ENCODE measurements at places on chromosomes 16 and 17.
A peak's percentile ranks its signal among the peaks of the same experiment; 100 is the strongest.

DNA sequence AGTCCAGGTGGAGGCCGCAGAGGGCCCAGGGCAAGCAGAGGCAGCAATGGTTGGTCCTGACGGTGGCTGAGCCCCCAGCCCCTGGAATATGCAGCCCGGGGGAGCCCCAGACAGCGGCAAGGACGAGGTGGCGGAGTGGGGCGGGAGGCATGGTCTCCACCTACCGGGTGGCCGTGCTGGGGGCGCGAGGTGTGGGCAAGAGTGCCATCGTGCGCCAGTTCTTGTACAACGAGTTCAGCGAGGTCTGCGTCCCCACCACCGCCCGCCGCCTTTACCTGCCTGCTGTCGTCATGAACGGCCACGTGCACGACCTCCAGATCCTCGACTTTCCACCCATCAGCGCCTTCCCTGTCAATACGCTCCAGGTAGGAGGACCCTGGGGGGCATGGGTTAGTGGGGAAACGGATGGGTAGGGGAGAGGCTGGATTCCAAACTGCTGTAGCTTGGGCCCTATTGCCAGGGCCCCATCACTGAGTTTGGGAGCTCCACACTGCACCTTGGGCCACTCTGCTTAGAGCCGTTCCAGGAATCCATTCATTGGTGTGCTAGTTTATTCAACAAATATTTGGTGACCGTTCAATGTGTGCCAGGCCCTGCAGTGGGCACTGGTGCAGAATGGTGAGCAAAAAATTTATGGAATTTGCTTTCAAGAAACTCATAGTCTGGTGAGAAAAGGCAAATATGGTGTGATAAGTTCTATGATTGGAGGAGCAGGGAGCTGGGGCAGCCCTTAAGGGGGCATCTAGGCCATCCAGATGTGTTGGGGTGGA, 3.8 kb downstream of the RASL10B start:
- no peak for DNase-seq

DNA sequence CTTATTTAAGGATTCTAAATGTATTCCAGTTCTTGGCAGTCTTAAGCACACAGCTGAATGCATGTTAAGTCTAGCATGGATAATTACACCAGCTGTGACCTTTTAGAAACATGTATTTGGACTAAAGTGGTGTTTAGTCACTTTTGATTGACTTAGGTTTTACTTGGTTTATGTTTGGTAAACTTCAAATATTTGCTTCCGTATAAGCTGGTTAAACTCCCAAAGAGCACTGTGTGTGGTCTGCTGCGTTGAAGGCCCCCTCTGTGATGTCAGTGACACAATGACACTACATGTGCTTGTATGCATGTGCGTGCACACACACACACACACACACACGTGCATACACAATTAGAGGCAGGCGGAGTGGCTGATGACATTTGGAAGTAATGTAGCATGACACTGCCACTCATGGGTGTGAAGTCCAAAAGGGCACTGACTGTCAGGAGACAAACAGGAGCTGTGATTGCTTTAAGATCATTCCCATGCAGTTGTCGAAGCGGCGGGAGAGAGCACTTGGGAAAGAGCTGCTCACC, 156.1 kb upstream of the CDH13 start:
- no peak for DNase-seq

DNA sequence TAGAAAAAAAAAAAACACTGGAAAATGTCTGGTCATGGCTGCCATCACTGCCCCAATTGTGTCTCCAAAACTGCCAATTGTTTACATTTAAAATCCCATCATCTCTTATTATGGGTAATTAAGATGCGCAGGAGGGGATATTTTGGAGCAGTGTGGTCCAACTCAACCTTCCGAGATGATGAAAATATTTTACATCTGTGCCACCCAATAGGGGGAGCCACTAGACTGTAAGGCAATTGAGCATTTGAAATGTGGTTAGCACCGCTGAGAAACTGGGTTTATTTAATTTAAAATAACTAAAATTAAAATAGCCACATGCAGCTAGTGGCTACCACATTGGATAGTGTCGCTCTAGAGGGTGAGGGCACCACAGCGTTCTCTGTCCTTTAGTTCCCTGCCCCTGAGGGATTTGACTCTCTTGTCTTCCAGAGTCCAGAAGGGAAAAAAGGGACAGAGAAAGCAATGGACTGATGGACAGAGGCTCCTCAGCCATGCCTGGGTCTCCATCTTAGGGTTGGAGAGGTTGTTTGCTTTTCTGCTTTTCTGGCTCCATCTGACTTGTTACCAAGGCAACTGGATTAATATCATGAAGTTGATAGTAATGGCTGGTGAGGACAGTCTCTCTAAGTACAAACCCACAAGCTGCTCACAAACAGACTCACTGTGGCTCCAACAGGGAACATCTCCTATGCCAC, 3.5 kb downstream of the MPO start:
- DNase-seq, result no peak

- DNase-seq, result no peak
These were observed 167.6 kb upstream of the FAM20A start for GRCh38 chr17:68768804-68769203.

GRCh38 chr17:40290629-40291280, 3.1 kb downstream of the CDC6 start:
- no peak for DNase-seq

DNA sequence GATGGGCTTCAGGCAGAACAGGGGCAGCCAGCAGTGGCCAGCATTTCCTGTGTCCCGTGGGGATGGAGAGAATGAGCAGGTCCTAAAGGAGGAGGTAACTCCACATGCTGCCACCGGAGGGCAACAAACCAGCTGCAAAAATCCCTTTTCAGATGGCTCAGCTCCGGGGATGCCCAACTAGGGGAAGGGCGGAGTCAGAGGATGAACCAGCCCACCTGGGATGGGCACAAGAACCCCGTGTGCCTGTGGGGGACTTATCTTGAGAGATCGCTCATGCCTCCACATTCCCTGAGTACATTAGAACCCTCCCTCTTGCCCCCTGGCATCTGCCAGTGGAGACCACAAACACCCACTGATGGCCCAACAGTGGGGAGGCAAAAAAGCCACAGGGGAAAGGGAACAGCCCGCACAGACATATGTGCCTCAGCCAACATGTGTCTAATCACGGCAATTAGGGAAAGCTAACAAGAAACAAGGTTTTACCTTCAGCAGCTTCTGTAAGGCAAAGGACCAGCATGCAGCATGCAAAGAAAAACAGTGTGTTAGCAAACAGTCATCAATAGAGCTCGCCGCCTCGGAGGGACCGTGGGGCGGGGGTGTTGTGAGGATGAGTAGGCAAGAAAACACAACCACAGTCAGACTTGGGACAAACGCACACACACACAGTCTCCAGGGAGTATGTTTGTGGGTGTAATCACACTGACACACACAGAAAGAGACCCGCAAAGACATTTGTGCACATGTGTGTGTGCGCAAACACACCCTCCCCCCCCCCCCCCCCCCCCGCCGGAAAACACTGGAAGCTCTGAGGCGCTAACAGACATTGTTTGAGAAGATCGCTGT, 64.0 kb downstream of the MYO18A start:
- DNase-seq, result peak; percentile 59

- no peak for DNase-seq
These were observed 10.8 kb upstream of the RIPOR1 start for GRCh38 chr16:67517661-67518423.

GRCh38 chr17:46059486-46059885, 60.4 kb downstream of the STH start:
- DNase-seq, result no peak

GRCh38 chr17:8914554-8914953, 47.1 kb upstream of the PIK3R6 start:
- no peak for DNase-seq

DNA sequence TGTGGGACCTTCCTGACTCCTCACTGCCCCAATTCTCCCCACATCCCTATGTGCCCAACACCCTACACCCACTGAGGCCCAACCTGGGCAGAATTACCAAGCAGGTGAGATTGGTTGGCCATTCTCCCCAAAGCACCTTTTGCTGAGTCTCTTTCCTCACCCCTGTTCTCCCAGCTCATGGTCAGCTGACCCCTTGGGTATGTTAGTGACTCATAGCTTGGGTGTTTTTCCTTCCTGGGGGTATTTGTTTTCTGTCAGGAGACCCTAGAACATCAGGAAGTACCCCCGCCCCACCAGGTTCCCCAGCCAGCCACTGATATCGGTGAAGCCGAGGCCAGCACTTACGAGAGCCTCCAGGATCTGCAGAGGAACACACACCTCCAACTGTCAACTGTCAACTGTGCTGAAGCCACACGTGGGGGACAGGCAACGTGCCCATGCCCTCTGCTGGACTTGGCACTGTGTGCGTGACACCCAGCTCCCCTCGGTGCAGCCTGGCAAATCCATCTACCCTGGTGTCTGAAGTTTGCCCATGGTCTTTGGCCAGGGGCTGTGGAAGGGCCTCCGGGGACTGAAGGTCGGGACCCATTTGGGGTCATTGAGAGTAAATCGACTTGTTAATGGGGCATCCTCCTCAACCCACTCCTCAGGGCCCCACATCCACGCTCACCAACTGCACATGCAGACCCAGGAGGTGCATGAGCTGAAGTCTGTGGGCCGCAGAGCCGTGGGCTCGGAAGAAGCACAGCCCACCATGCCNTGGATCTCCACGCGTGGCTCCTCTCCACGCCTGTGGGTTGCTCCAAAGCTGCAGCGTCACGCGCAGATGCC, 53.1 kb downstream of the METRNL start:
- DNase-seq, result no peak

DNA sequence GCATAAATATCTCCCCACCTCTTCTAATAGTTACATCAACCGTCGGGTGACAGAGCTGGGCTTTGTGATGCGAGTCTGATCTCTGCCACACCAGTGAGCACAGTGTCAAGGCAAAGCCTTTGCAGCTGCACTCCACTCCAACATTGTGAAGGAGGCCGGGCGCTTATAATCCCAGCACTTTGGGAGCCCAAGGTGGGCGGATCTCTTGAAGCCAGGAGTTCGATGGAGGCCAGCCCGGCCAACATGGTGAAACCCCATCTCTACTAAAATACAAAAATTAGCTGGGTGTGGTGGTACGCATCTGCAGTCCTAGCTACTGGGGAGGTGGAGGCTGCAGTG, 18.9 kb downstream of the CYB5D2 start:
- no peak for DNase-seq

DNA sequence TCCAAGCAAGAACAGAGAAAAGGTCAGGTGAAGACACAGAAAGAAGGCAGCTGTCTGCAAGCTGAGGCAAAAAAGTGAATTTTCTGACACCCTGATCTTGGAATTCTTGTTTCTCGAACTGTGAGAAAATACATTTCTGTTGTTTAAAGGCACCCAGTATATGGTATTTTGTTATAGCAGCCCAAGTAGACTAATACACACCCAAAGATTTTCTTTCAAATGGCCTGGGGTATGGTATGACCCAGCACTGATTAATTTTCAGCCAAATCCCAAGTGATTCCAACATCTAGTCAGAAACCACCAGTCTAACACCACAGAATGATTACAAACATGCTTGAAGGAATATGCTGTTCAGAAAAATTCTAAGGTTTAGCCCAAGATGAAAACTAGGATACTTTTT, 36.8 kb downstream of the TRIM37 start:
- DNase-seq, result no peak

DNA sequence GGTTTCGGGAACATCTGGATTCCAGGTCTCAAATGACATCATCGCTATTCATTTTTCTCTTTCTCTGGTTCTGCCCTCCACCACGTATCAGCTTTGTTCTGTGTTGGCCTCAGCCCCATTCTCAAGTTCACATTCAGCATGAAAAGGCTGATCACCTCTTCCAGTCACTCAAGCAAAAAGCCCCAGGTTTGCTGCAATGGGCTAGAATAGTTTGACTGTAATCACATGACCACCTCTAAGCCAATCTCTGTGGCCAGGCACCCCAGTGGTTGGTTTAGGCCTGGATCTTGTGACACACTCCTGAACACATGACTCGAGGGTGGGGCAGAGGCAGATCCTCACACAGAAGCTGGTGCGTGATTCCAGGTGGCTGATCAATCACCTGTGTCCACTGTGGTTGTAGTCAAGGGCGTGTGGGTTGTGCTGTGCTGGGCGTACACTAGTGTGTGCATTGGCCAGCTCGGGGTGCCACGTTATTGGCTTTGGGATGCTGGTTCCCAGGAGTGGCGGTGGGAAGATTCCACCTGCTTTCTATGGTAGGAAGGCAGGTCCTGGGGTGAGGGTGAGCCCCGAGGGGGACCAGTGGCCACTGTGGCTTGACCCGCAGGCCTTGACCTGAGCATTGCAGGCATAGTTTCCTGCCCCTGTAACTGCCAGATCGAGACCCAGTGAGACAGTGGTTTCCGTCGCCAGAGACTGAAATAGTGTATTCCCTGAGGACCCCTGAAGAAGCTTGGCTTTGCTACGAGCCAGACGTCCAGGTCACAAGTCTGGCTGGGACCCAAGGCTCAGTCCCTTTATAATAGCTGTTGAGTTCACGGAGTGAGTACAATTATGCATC, 12.0 kb downstream of the EEF2K start:
- peak; percentile 27 for DNase-seq

- DNase-seq, result no peak
These were observed at the start of gene SLC6A2 for GRCh38 chr16:55655897-55656681. SLC6A2 (plus strand) TSS chr16:55655988; CDS start chr16:55656695, 707 bp downstream.

GRCh38 chr16:52254746-52255145, 292.2 kb downstream of the TOX3 start:
- no peak for DNase-seq

DNA sequence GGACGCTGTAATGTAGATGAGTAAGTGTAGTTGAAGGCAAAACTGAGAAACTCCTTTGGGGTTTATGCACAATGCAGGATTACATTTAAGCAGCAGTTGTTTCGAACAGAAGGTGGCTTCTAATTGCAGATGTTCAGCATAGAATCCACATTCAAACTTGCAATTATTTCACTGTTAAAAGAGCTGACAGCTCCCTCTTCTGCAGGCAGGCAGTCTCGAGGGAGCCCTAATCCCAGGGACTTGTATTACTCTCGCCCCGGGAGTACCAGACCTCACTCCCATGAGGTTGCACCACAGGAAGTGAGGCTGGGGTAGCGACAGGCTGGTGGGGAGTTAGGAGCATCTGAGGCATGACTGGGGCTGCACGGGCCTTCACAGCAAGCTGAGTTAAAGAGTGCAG, 484.3 kb upstream of the EEF2KMT start:
- DNase-seq, result no peak

DNA sequence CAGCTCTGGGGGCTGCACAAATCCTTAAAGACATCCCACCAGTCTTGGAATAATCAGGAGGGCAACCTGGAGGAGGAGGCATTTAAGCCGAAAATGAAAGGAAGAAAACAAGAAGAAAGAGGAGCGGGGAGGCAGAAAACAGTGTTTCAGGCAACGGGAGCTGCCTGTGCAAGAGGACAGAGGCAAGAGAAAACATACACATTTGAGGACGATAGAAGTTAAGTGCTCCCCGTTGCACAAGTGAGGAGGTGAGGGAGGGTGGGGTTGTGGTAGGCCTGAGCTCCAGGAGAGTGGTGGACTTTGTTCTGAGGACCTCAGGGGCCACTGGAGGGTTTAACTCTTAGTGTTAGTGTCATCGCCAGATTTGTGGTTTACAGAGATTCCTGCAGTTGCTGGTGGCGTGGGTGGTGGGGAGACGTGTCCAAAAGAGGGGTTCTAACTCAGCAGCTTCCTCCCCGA, 27.6 kb upstream of the CIBAR2 start:
- DNase-seq, result no peak

DNA sequence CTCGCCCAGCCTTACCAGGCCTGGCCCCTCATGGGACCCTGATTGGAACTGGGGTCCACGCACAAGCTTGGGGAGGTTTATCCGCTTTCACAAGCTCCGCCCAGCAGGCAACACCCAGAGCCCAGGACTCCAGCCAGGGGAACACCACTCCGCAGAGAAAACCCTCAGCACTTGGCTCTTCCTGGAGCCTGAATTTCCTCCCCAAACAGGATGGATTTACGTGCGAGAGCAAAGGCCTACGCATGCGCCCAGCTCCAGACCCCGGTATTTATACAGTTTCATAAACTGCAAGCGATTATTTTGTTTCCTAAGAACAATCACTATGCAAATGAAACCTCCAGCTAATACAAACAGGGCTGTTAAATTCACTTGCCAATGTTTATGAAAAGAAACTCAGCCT, 22.8 kb downstream of the ZNF423 start:
- DNase-seq, result no peak

All from activated CD4-positive, alpha-beta T cell treated with anti-CD3 and anti-CD28 coated beads, Interleukin-2, amount 50 U/mL, for 48 hours (primary cell).